ENCODE measurements at places on chromosomes 2 and 18. TPM values are rescaled to one million over a fixed set of nuclear protein-coding genes. Genes with fewer than 3 reads are reported as not detected.

The MOGAT1 gene
- total RNA-seq, result not detected

The TBR1 gene
- total RNA-seq, result not detected

The DUSP19 gene
- 1.2 TPM for total RNA-seq

The CCDC141 gene
- total RNA-seq, result 0.28 TPM

The VWC2L gene
- total RNA-seq, result not detected

The PLB1 gene
- 1.6 TPM for total RNA-seq

The RBFA gene
- total RNA-seq, result 19.4 TPM

The TMEM200C gene
- 0.12 TPM for total RNA-seq

The MRPL33 gene
- total RNA-seq, result 37.3 TPM

The COL4A4 gene
- 0.24 TPM for total RNA-seq

All from esophagus mucosa (tissue), 1 donor.